ENCODE measurements at places on chromosomes 1 and 21.
A peak's percentile ranks its signal among the peaks of the same experiment; 100 is the strongest.

DNA sequence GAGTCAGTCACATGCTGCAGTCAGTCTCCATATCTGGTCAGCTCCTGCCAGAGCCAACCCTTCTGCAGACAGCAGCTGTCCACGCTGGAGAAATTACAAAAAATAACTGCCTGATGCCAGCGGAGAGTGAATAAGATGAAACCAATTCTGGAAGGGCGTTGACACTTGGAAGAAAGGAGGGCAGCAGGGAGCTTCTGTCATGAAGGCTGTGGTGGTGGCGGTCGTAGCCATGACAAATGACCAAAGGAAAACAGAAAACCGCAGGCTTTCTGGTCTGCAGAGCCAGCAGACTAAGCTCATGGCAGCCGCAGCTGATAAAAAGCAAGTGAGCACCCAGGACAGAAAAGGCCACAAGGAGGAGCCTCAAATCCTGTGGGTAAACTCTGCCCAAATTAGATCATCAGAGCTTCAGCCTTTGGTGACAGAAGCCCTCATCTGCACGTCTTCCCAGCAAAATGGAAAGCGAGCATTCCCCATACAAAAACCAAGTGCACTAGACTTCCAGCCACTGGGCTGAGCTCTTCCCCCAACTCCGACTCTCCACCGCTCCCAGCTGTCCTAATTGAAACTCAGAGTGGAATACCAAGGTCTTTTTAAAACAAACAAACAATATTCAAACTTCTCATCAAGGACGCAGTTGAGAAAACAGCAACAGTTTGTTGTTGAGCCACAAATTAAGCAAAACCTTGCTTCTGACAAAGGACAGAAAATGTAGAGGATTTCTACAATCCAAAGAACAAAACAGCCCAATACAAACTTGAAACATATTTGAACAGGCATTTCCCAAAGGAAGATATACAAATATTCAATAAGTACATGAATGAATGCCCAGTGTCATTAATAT is 28.7 kb downstream of the RSPH1 start:
- DNase-seq = no peak

DNA sequence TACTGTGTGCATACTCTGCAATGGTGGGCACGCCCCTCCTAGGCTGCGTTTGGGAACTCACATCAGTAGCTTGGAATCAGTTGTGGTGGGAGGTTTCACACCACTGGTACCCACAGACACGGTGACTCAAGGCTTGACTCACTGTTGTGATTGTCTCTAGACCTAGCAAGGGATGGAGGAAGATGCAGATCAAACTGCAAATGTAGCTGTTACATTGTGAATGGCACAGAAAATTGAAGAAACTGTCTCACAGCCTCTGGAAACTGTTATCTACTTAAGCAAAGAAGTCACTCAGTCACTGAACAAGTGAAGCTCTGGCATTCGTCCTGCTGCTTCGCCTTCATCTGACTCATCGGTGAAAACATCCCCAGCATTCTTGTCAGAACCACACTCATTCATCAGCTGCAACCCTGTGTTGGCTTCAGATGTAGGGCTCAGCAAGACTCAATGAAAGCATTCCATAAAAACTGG is 59.5 kb downstream of the POFUT2 start:
- no peak for DNase-seq

- peak; percentile 61 for DNase-seq
Observed at GRCh38 chr1:150567717-150568593, 11.5 kb downstream of the MCL1 start.

- DNase-seq = no peak
Observed at GRCh38 chr1:109773900-109774485, 10.3 kb upstream of the EPS8L3 start.

DNA sequence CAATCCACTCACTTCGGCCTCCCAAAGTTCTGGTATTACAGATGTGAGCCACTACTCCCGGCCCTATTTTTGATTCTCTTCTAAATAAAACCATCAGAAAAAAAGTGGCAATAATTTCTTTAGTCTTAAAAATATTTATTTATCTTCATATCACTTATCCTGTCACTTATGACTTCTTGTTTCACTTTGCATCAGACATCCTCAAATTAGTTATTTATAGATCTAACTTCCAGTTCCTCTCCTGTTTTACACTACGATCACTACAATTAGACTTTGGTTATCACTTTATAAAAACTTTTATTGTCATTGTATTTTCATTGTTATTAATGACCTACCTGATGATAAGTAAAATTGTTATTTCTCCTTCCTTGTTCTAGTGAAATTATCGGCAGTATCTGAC is 783.4 kb upstream of the BRINP3 start:
- DNase-seq = no peak

- DNase-seq = no peak
Observed at GRCh38 chr1:212482006-212482636, 49.4 kb downstream of the NENF start.

DNA sequence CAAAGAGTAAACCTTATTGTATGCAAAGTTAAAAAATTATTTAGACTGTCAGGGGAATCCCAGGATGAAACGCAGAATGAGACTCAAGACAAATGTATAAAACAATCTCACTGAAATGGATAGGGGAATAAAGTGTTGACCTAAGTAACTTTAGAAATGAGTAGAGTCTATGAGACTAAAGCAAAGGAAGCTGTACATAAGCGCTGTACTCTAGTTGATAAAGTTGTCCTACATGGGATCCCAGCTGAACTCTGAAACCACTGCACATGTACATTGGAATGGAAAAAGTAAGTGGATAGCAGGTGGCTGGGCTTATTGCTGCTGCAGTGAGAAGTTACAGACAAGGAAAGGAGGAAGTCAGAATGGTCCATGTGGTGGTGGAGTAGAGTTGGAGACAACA is 18.7 kb downstream of the MMEL1 start:
- DNase-seq = no peak

GRCh38 chr1:64881281-64881680 is 85.1 kb downstream of the JAK1 start:
- DNase-seq = no peak

DNA sequence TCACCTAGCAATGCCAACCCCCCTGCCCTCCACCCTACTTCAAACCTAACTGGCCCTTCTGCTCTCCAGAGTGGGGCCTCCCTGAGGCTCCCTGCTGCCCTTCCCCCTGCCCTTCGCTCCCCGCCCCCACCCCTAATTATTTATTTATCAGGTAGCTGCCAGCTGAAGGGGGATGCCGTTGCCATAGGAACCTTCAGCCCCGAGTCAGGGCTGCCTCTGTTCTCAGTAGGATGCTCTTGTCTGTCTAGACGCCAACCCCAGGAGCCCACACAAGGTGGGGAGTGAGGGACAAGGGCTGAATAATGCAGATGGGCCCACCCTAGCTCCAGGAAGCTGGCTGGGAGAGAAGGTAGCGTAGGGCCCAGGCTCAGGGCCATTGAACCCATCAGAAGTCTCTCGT is 41.1 kb downstream of the NKAIN1 start:
- DNase-seq = no peak

- DNase-seq = no peak
Observed at GRCh38 chr21:31537872-31538576, 121.5 kb upstream of the SOD1 start.

- no peak for DNase-seq
Observed at GRCh38 chr1:26121854-26122773, 10.5 kb downstream of the PDIK1L start.

DNA sequence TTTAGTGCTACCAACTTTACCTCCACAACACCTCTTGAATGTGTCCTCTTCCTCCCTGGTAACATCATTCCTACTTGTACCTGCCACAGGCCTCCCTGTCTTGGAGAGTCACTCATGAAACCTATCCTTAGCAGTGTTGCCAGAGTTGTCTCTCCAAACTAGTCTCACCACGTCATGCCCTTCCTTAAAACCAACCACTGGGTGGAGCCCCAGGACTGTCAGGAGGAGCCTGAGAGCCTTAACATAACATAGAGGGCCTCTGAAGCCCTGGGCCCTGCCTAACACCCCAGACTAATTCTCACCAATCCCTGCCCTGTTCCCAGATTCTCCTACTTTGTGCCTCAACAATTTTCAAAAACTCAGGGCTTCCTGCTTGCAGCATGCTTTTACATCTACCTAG is 65.3 kb downstream of the ZNF697 start:
- peak; percentile 36 for DNase-seq

DNA sequence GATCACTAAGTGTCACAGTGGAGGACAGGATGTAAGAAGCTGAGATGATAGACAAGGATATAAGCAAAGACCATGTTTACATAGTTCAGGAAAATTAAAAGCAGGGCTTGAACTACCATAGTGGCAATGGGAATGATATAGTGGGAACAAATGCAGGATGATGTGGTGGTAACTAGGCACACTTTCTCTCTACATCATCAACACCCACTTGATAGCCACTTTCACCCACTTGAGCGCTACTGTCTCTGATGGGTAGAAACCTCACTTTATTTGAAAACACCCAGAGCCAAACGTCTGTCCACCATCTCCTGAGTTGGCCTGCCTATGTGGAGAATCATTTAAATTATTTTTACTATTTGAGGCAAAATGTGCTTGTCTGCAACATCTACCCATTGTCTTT is 305.0 kb upstream of the ST6GALNAC5 start:
- no peak for DNase-seq

DNA sequence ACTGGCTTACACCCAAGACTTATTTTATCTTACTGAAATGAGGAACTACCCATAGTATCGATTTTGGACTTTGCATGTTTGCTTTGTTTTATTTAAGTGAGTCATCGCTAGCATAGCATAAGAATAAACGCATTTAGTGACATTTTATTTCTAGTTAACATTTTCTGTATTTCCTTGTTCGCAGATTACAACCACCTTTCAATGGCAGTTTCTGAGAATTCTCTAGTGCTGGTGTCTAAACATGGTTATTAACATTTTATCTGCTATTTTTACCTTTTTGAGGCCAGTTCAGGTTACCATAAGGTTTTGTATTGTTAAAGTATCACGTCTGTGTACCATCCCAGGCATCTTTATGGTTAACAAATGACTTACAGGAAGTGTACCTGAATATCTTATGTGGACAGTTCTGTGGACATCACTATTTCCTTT is 24.5 kb downstream of the EEIG2 start:
- DNase-seq = no peak

DNA sequence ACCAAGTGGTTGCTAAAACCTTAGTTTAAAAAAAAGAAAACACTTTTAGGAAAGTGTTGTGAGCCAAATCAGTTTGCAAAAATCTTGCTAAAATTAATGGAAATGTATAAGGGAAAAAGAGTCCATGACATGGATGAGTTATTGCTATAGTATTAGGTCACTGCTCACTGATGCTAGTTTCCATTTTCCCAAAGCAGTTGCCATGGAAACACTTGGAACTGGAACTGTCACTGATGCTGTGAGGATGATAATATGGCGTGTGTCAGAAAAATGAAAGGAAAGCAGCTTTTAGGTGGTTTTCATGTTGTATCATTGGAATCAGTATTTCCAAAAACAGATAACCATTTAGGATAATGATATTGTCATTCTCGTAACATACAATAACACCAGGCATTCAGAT is 104.4 kb downstream of the PHTF1 start:
- no peak for DNase-seq

DNA sequence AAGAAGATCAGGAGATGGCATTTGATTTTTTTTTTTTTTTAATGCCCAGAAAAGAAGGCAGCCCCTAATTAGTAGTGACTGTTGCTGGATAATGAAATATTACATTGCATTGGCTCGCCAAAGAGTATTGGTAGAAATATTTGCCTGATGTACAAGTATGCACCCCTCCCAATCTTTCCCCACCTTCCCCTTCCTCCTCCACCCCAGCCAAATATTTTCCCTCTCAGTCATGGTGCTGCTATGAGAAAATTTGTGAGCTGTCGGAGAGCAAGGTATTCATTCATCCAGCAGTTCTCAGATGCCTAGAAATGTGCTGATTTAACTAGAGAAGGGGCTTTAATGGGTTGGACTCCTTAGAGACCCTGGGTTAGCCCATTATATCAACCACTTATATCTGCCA is 50.5 kb upstream of the IKBKE start:
- no peak for DNase-seq

DNA sequence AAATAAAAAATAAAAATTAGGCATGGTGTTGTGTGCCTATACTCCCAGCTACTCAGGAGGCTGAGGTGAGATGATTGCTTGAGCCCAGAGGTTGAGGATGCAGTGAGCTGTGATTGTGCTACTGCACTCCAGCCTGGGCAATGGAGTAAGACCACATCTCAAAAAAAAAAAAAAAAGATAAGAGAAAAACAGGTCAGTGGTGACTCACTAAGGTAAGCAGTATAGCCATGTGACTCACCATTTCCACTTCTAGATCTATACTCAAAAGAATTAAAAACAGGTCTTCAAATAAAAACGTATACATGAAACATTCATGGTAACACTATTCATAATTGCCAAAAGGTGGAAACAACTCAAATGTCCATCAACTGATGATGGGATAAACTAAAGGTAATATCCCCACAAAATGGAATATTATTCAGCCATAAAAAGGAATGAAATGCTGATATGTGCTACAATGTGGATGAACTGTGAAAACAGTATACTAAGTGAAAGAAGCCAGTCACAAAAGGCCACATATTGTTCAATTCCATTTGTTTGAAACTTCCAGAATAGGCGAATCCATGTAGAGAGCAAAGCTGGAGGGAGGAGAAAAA is 75.1 kb downstream of the ZNF281 start:
- DNase-seq = no peak

GRCh38 chr1:190663962-190664361 is 186.3 kb upstream of the BRINP3 start:
- DNase-seq = no peak

DNA sequence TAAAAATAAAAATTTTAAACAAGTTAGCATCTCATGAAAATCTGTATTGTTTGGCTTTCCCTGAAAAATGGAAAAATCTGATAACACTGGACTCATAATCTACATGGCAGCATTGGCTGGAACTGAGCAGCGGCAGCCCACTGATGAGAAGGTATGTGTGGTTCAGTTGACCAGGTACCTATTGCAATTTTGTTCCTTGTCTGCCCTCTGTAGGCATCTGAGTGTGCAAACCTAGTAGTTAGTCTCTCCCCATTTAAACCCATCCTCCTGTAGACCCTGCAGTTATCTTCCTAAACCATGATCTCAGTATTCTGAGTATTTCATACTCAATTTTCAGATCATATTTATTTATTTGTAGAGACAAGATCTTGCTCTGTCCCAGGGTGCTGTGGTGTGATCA is 59.4 kb upstream of the SERBP1 start:
- DNase-seq = peak; percentile 40

- no peak for DNase-seq
Observed at GRCh38 chr1:182656842-182657397, 27.5 kb downstream of the RGS8 start.

DNA sequence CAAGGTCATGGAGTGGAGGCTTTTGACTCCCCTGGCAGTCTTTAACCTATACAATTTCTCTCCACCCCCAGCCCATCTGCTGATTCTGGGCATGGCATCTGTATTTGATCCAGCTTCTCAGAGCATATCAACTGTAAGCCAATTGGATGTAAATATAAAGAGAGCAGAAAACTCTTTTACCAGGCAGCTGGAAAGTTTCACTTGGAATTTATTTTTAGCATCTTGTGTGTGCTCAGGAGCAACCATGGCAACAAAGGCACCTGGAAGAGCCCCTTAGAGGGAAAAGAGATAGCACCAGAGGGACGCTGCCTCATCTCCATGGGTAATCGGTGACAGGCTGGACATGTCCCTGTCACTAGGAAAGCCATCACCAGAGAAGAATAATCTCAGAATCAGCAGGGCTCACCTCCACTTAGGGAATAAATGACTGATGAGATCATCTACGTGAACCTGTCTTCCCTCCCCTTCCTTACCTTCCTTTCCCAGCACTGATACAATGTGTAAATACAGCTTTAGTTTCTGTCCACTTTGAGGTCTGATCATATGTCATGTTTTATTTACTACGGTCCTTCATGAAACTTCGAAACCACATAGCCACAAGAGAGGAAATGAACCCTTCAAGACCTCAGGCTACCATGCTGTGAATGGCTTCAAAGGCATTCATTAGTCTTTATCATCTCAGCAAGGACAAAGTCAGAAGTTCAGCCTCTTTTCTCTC is 25.3 kb upstream of the SIPA1L2 start:
- DNase-seq = no peak
